ENCODE measurements at places on chromosomes 7 and 10. TPM values are rescaled to one million over a fixed set of nuclear protein-coding genes. Genes with fewer than 3 reads are reported as not detected.

PGAM2 gene
- 1.1 TPM for total RNA-seq

SLC16A9 gene
- total RNA-seq: not detected

MOGAT3 gene
- not detected for total RNA-seq

SLC26A5 gene
- total RNA-seq: not detected

ZNF804B gene
- total RNA-seq: not detected

CPEB3 gene
- 3.2 TPM for total RNA-seq

CDCA7L gene
- total RNA-seq: 175 TPM

MKX gene
- total RNA-seq: not detected

SYT15B gene
- 0.37 TPM for total RNA-seq

- DNase-seq: no peak
These were observed 66.0 kb downstream of the CHCHD3 start for GRCh38 chr7:133015888-133016287.

DNA sequence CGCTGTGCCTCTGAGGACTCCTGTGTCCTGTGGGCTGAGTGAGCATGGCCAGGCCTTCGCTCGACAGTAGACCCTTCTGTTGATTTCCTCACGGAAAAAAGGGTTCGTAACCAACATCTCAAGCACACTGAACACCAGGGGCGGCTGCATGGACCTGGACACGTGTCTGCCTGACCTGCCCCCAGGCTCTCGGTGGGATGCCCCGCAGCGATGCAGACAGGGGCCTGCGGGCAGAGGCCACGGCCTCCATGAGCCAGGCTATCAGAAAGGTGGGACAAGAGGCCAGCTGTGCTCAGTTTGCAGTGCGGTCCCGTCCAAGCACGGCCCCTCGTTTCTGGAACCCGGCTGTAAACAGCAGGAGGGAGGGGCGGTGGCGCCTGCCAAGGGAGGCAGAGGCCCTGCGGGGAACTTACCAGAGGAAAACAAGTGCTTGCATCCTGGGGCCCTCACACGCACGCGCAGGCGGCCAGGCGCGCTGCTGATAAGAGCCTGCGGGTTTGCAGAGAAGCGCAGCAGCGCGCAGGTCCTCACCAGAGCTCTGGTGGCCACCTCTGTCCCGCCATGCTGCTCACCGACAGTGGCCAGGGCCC lies 10.6 kb downstream of the GPR146 start:
- DNase-seq: no peak

DNA sequence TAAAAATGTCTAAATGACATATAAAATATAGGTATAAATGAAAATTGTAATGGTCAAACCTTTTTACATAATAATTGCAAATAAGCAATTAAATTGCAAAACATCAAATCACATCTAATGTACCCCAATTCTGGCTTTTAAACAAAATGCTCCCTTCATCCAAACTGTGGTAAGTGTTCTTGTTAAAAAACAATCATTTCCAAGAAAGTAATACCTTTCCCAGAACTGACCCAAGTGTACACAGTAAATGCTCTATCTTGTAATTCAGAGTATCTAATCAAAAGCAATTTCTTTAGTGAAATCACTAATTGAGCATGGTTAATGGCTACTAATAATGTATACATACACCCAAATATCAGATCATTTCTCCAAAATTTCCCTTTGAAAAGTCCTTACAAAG lies 28.0 kb downstream of the ITGB1 start:
- no peak for DNase-seq

GRCh38 chr10:114783686-114784085 lies 37.9 kb upstream of the FHIP2A start:
- no peak for DNase-seq

DNA sequence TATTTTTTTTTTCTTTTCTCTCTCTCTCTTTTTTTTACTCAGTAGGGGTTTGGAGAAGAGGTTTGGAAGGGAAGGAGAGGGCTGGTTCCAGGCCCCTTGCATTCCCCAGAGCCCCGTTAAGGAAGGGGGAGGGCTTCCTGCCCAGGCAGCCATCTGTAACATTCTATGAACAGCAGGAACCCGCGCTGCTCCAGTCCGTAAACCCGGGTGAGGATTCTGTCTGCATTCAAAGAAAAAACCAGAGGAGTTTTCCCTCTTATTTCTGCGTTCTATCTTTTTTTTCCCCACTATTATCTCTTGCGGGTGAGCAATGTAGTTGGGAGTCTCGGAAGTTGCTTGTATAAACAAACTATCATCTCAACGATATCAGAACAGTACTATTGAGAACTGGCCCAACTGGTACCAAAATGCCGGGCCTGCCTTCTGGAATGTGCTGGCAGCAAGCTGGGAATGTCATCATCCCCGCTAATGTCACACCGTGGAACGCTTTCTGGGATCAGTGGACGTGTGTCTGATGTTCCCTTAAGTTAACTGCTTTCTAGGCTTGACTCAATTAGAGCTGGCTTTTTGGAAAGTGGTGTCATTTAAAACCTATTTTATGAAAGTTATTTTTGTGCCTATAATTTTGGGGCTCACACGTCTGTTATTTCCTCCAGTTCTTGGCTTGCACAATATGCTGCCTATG lies 153.1 kb upstream of the MEOX2 start:
- DNase-seq: no peak

DNA sequence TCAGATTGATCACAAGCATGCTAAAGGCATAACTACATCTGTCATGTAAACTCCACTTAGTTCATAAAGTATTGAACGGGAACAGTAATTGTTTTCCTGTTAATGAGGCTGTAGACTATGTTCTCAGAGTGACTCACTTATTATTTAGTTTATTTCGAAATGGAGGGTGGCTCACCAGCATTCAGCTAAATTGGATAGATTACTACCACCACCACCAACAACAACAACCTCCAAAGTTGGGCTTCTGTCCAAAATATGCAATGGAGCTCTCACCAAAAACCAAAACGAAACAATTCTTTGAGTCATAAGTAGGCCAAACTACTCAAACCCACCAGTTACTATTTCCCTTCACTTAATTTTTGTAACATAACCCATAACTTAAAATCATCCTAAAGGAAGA lies 127.9 kb upstream of the NRBF2 start:
- no peak for DNase-seq

- no peak for DNase-seq
These were observed 651.5 kb downstream of the TNS3 start for GRCh38 chr7:46930366-46930765.

DNA sequence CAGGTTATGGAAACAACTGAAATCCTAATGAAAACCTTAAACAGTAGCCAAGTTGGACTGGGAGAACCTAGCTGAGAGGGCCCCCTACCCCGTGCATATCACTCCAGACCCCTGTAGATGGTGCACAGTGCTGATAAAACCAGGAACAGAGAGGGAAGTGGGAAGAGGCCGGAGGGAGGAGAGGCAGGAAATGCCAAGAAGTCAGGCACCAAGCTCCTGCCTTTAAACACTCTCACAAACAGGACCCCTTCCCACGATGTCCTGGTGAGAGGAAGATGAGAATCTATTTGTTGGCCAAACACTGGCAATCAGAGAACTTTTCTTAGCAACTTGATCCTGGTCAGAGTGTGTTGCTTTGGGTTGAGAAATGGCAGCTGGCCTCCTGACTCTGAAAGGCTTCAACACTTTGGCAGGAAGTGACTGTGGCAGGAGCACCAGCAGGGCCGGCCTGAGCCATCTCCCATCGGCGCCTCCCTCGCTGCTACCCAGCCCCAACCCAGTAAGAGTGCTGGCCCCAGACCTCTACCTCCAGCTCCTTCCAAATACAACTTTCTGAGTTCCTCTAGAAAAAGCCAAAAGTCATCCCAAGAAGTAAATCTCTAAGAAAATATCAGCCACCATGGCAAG lies 39.5 kb downstream of the GSDME start:
- DNase-seq: peak; percentile 51

DNA sequence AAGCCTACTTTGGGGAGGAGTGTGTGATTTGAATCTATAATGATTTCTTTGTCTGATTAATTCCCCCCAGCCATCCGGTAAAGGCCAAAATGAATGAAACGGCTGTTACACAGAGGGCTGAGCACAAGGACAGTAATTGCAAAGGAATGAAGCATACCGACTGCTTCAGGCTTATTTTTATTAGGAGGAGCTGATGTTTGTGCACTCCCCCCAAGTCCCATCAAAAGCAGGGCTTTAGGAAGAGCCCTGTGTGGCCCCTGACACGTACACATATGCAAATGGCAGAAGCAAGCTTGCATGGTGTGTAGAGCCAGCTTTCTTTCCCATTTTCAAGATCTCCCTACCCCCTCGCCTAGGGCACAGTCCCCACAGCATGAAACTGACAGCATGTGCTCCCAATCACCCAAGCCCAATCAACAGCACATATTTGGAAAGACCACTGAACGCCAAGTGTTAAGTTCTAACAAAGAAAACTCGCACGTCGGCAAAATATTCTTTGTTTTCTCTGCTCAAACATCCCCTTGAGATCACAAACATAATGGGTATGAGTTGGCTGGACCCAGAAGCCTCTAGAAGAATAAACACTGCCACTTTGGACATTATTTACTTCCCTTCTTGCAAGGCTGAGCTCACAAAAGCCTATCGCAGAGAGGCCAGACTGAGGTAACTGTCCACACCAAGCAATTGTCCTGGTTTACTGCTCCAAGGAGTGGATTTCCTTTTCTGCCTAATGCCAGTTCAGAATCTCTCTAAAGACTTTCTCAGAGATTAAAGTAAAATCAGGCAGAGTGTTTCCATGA lies 143.0 kb downstream of the CUBN start:
- no peak for DNase-seq

DNA sequence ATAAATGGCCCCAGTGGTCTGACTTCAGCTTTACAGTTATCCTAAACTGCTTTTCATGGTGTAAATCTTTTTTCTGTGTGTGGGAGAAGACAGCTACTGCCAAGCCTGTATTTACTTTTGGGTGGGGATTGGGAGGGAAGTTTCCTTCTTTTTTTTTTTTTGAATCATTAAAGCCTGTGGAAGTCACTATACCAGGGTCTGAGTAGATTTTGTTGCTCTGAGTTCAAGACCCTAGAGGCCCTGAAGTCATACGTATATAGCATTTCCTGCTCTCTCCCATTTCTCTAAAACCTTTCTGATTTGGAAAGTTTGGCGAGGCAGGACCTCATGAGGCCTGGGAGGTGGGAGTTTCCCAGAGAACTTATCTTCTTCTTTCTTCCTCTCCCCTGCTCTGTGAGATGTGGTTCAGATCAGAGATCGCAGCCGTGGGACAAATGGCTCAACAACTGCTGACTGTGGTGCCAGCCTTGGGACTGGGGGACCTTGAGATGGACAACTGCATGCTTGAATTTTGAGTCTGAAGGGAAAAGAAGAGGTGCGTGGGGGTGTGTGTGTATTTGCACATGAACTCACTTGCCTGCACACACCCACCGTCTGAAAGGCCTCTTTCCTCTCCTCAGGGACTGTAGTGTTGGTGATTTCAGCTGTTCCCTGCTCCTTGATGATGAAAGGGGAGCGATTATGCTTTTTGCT lies 18.1 kb downstream of the LRMDA start:
- DNase-seq: no peak

GRCh38 chr7:134724606-134725005 lies 54.8 kb upstream of the CALD1 start:
- peak; percentile 19 for DNase-seq

- no peak for DNase-seq
These were observed 568.7 kb downstream of the ETV1 start for GRCh38 chr7:13420726-13421125.

DNA sequence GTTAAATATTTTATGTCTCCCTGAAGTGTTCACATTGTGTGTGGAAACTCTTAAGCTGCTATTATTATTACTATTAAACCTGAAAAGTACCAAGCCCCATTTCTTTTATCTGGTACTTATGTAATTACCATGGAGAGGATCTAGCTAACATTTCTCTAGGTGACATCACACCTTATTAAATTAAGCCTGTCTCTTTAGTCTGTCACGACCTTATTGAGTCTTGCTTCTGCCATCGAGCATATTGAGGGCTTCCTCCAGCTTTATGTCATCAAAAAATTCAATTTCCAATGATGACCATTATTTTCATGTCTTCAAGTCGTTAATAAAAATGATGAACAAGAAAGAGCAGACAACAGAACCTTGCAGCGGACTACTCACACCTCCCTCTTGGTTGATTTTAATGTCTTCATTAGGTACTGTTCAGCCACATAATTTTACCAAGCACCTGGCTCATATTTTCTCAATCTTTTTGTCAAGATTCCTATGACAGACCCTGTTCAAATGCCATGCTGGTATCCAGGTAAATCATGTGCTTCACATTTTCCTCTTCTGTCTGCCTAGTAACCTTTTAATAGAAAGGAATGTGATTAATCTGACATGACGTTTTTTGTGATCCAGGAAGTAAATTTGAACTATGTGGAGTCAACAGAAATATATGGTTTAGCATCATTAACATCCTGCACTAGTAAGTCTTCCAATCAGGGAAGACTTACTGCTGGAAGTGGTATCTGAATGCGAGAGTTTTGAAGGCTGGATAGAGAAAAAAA lies 556.7 kb downstream of the SORCS3 start:
- DNase-seq: no peak

DNA sequence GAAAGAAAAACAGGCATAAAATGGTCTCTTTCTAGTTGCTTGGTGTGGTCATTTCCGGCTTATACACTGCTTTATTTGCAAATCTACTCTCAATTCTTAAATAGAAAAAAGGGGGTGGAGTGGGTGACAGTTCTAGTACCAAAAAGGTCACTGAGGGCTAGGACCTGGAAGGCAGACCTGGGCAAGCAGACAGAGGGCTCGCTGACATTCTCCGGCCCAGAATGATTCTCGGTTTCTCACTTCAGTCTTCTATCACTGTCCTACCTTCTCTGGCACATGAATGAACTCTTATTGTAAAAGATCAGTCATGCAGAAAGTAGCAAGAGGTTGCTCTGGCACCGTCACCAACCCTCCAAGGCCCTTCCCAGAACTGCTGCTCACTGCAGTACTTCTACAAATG lies 54.0 kb downstream of the MALSU1 start:
- peak; percentile 62 for DNase-seq

DNA sequence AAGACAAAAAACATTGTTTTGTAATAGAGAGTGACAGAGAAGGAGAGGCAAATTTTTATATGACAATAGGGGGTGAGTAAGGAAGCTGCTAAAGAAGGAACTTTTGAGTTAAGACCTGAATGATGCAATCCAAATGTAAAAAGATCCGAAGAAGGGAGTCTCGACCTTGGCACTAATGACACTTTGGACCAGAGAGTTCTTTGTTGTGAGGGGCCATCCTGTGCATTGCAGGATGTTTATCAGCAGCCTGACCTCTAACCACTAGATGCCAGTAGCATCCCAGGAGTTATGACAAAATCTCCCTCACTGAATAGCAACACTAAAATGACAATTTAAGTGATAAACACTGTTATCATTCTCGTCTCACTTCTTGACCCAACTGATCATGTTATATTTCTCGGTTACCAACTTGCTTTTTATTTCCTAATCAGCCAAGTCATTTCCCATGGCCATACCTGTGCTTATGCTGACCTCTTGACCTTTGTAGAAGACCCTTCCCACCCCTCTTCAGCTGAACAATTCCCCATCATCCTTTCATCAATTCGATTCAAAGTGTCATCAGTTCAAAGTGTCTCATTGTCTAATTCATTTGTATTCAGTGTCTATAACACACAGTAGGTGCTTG lies 30.0 kb downstream of the DGKI start:
- DNase-seq: no peak

Data from OCI-LY7 (cell line).